CD8-positive, alpha-beta memory T cell (primary cell): ENCODE measurements at places on chromosomes 13 and 19.

- no peak for DNase-seq
These were observed 3.2 kb downstream of the CPB2 start for GRCh38 chr13:46101484-46102254.

GRCh38 chr19:47375694-47376588, 26.8 kb downstream of the DHX34 start:
- DNase-seq = no peak

- DNase-seq = no peak
These were observed 250.2 kb downstream of the ABCC4 start for GRCh38 chr13:95050800-95051615.

DNA sequence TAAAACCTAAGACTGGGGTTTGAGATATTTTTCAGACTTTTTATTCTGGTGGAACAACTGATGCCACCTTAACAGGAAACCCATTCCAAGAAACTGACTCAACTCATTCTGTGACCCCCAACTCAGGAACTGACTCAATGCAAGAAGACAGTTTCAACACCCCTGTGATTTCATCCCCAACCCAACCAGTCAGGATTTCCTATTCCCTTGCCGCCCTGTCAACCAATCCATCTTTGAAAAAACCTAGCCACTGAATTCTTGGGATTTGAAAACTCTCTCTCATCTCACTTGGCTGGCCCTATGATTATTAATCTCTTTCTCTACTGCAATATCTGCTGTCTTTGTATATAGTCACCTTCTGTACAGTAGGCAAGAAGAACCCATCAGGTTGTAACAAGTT, 1211.9 kb upstream of the ATXN8OS start:
- no peak for DNase-seq

DNA sequence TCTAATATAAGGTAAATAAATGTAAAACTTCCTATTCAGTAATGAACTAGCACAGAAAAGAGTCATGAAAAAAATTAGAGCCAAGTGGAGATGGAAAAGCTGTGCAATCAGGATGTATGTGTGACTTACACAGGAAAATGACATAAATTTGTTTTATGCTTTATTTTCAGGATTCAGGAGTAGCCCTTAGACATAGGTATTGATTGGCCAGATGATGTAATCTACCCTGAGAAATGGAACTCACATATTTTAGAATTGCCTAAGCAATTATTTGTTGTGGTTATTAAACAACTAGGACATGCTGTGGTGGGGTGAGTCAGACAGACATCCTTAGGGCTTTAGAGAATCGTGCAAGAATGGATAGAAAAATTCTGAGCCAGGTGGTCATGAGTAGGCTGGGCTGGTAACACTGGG, 110.6 kb downstream of the PCDH9 start:
- no peak for DNase-seq
